ENCODE measurements at places on chromosomes 3 and 15.

GRCh38 chr3:189745622-189746021 lies 114.4 kb downstream of the TP63 start:
- DNase-seq, result no peak

GRCh38 chr15:48643776-48644466 lies 1.6 kb downstream of the FBN1 start:
- DNase-seq, result no peak

DNA sequence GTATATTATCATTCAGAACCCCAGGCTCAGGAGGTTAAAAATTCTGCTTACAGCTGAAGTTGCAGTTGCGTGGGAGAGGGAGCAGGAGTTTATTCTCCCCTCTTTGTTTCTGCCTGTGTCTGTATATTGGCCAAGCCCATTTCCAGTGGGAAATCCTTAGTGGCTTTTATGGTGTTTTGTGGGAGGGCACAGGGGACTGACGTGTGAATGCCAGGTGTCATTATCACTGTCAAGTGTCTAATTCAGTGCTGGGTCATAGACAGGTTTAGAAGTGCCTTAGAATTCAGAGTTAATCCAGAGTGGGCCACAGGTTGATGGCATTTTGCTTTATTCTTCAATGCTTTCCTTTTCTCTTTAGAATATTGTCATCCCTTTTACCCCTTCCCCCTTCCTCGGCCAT lies 33.4 kb downstream of the SLCO3A1 start:
- no peak for DNase-seq

DNA sequence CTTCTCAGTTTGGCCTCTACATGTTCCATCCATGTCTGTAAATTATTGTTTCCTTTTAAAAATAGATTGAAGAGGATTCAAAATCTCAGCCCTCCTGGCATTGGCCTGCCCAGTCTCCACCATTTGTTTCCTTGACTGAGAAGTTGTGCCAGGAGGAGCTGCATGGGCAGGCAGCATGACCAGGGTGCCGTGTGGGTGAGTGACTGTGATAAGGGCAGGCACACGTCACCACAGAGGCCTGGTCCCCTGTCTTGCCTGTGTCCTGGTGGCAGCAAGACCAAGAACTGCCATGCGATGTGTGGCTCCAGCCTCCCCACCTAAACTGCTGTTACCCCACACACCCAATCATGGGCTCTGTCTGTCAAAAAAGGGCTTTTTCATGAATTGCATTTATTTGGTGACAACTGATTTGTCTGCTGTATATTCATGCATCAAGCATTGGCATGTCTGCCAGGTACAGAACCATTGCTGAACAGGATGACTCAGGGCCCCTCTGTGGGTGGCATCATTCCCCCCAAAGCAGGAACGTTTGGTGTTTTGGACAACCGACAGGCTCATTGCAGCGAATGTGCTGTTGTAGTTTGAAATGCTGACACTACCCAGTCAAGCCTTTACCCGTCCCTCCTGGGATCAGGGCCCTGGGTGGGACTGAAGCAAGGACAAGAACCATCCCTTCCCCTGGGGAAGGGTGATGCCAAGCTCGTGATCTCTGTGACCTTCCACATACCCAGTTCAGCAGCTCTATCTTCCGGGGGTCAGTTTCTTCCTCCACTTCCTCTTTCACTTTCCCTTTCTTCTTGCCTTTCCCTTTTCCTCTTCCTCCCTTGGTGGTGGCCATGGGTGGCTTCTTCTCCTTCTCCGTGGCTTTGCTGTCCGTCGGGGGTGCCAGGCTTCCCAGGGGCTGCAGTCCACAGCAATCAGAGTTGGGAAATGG lies 51.6 kb downstream of the TRPM1 start:
- DNase-seq, result no peak

DNA sequence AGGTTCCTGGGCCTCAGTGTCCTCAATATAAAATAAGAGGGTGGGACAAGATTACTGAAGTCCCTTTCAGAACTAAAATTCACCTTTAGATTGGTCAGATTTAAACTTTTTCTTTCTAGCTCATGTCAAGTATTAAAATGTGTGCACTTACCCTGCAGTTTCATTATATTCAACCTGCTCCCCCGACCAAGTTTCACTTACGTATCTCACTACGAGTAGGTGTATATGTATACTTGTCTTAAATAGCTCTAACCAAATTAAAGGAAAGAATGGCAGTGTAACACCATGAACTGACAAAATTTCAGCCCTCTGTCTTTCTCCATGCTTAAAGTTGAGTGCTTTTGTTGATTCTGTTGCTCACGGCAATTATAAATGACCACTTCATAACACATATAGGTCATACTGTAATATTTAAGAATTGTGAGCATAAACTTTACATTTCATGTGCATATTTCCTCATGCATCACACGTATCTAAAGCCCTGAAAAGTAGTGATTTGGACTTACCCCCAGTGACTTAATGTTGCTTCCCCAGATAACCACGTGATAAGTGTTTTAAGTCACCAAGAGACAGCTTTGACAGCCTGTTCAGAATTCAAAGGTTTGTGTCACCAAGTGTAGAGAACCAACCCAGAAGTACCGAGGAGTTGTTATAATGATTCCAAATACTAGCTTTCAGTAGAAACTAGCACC lies 70.0 kb downstream of the PGPEP1L start:
- no peak for DNase-seq

DNA sequence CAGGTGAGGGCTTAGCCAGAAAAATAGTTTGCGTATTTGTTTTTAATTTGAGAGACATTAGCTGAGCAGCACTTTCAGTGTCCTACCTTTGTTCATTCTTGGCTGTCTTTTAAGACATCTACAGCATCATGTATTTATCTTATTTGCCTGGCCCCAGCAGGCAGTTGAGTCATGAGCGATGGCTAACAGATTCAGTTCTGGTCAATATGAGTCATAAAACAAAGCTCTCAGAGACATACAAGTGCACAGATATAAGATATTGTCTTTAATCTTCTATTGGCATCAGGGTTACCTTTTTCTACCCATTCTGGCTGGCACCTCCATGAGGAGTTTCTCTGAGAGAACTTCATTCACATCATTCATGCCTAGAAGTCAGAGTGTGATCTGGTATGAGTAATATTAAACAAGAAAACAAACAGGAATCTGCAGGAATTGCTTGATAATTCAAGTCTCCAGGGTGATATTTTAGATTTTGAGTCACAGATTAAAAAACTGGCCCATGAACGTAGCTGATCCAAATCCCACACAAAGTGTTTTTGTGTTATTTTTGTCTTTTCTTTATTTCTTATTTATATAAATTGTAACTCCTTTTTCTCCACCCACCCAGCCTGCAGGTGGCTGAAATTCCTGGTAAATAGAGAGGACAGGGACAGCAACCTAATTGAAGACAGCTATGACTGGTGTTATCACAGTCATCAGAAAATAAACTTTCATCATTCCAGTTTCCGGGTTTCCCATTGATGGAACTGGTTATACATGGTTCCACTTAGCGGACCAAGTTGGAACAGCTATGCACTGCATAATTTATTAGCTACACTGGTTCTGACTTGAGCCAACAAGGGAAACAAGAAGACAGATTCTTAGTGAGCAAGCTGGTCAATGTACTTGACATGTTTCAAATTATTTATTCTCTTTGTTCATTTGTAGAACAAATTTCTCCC lies 47.3 kb downstream of the PLSCR2 start:
- no peak for DNase-seq

DNA sequence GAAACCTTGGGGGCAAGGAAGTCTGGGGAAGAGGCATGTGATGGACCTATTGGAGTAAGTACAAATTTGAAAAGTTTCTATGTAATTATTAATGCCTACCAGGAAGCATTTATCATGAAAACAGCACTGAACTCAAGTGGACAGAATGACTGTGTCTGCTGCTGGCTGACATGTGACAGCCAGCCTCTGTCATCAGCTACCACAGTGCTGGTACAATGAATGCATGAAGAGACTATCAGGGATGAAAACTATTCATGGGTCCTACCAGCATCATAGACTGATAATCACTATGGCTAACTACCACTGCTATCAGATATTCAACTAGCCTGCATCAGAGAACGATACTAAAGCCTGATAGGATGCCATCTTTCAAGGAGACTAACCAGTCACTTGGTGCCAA lies 193.5 kb downstream of the RAP2B start:
- DNase-seq, result no peak

GRCh38 chr3:162353414-162353813 lies 856.8 kb downstream of the OTOL1 start:
- DNase-seq, result no peak

DNA sequence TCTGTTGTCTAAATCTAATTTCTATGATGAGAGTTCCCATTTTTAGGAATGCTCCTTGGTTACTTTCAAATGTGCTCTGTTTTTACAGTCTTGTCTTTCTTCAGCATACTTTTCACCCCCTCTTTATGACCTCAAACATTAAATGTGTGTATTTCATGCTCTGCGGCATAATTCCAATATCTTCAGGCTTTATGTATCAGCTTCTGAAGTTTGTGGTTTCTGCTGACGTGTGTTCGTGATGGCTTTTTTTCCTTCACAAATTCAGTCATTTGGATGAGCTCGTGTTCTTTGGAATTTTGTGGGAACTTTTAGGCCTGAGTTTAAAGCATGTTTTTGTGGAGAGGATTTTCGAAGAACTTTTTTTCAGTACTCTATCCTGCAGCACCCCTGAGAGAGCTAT lies 97.7 kb upstream of the CHRNA7 start:
- DNase-seq, result no peak

GRCh38 chr15:69093127-69093526 lies 67.3 kb upstream of the GLCE start:
- no peak for DNase-seq

GRCh38 chr3:128095222-128095703 lies 28.3 kb downstream of the RUVBL1 start:
- peak; percentile 57 for DNase-seq

DNA sequence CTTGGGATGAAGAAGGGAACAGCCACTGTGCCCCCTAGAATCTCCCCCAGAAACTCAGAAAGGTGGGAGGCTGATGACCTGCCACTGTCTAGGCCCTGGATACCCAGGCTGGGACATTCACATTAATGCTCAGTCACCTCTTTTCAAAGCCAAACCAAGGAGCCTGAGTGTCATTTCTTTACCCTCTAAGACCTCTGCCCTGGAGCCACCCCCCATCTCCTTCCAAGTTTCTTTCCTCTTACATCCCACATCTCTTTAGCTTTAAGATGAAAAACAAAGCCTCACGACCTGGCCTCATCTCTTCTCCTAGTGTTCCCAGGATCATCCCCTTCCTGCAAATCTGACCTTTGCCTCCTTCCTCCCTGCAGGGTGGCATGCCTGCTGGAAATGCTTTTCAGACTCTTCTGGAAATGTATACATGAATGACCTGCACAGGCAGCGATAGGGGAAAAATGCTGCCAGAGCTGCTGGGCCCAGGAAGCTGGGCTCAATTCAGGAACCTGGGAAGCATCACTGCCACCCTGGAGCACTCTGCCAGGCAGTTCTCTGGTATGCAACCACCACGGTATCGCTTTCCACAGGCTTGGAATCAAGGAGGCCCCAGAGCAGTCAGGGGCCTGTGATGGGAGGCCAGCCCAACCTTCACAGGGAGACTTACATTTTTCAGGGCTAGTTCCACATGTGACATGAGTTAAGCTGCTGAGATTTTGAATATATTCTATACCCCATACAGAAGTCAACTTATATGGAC lies 67.6 kb downstream of the DAPK2 start:
- no peak for DNase-seq

- no peak for DNase-seq
Measured at GRCh38 chr3:15825016-15825415, 27.2 kb upstream of the ANKRD28 start.

- DNase-seq, result no peak
Measured at GRCh38 chr3:71133865-71134264, 449.7 kb downstream of the FOXP1 start.

DNA sequence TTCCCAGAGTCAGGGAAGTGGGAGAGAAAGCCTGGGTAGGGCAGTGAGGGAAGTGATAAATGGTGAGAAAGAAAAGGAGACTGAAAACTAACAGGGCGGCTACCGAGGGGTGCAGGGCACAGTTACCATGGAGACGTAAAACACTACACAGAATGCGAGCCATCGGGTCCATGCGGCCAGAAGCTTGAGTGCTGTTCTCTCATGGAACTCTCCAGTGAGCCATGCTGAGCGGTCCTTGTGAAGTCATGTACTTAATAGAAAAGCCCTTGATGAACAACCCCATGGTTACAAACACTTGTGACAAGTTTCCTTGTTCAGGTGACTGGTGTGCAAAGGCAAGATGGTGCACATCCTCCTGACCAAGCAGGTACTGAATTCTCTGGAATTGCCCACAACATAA lies 3.7 kb upstream of the PLA2G4F start:
- no peak for DNase-seq

GRCh38 chr15:52559575-52559974 lies 9.3 kb downstream of the ARPP19 start:
- DNase-seq, result no peak

GRCh38 chr3:129890125-129890524 lies 3.4 kb downstream of the TMCC1 start:
- no peak for DNase-seq

- no peak for DNase-seq
Measured at GRCh38 chr15:100005715-100006114, 272.5 kb upstream of the LYSMD4 start.

GRCh38 chr3:25508901-25509300 lies 80.8 kb downstream of the RARB start:
- DNase-seq, result peak; percentile 56

GRCh38 chr3:46763178-46763577 lies 45.5 kb upstream of the PRSS50 start:
- no peak for DNase-seq
